ENCODE measurements at places on chromosomes 16 and 17.

- no peak for DNase-seq
Measured at GRCh38 chr16:14284930-14285512, 213.9 kb downstream of the MRTFB start.

DNA sequence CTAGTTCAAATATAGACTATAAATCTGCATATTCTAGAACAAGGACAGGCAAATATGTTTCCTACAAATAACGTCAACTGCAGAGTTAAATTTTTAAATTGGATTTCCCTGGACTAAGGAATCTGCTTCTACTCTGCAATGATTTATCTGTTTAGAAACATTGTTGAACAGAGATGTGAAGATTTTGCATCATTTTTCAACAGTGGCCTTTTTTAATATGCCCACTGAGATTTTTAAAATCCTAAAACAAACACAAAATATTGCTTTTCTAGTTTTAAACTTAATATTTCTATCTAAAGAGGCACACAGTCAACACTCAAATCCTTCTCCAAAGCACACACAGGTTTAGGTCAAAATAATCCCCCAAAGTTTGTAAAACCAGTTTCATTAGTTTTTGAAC lies 23.7 kb upstream of the PMP22 start:
- DNase-seq, result no peak

DNA sequence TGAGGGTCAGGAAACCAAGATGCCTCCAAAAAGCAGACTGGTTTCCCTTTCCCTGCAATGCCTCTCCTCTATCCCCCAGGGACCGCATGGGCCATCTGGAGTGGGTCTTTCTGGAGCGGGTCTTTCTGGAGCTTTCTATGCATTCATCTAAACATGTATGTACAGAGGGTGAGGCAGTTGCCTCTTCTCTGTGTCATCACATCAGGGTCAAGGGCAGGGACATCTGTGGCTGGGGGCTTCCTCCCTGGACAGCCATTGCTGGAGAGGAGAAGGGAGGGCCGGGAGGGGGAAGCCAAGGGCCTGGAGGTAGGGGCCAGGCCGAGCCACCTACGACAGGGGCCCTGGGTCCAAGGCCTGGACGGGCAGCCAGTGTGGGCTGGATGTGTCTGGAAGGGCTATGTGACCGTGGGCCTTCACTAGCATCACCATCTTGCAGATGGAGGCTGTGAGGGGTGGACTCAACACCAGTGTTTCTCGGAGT lies 840 bp downstream of the ADCY7 start:
- no peak for DNase-seq

GRCh38 chr16:19968891-19969683 lies 84.4 kb upstream of the GPRC5B start:
- DNase-seq, result no peak

- no peak for DNase-seq
Measured at GRCh38 chr17:74455025-74455545, 11.3 kb upstream of the CD300A start.

GRCh38 chr16:68776821-68777485 lies 39.9 kb downstream of the CDH1 start:
- no peak for DNase-seq

DNA sequence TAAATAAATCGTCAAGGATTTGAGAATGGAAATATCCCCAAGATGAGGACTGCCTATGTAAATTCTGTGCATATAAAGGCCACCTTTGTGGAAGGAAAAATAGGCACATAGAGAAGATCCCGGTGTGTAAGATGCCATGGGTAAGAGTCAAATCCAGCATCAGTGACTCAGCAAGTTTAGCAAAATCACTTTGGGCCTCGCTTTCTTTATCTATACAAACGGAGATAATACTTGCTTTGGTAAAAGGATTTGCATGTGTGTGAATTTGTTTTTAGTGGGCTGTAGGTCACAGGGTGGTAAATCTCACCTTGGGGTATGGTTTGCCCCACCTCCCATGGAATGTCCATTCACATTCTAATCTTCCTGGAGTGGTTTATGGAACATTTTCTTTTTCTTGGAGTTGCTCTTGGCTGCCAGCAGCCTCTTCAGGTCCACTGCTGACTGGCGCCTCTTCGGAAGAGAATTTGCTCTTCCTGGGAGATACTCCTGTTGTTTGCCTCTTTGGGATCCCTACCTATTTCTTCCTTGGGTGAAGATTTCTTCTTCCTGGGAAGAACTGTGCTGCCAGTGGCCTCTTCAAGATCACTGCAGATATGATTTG lies 587.6 kb downstream of the CDH11 start:
- no peak for DNase-seq

- DNase-seq, result no peak
Measured at GRCh38 chr16:11615748-11616447, 29.2 kb upstream of the LITAF start.

DNA sequence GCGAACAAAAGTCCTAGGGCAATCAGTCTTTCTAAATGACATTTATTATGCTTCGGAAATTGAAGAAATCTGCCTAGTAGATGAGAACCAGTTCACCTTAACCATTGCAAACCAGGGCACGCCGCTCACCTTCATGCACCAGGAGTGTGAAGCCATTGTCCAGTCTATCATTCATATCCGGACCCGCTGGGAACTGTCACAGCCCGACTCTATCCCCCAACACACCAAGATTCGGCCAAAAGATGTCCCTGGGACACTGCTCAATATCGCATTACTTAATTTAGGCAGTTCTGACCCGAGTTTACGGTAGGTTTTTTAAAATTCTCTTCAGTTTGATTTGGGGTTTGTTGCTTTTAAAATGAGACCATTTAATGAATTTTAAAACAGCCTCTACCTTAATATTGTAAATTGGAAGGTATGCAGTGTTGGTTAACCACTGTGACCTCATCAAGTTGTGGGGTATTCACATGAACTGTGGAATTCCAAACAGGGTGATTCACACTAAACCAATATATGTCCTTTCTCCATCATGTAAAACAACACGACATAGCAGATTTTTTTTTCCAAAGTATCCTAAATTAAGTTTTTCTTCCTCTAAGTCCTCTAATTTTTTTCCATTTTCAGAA lies 6.2 kb upstream of the EVI2A start:
- no peak for DNase-seq

DNA sequence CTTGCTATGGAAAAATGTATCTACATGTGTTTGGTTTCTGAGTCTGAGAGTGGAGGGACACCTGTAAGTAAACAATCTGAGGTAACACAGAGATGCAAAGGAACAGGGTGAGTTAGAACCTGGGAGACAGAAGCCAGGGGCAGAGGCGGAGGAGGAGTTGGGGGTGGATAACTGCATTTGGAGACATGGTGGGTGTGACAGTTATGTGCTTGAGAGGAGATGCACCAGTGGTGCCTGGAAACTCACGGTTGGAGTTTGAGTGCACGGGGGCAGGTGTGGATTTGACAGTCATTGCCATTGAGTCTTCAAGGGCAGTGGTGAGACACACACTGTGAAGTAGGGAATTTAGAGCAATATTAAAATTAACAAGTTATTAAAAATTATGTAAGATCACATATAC lies 6.5 kb downstream of the NUP93 start:
- DNase-seq, result no peak

DNA sequence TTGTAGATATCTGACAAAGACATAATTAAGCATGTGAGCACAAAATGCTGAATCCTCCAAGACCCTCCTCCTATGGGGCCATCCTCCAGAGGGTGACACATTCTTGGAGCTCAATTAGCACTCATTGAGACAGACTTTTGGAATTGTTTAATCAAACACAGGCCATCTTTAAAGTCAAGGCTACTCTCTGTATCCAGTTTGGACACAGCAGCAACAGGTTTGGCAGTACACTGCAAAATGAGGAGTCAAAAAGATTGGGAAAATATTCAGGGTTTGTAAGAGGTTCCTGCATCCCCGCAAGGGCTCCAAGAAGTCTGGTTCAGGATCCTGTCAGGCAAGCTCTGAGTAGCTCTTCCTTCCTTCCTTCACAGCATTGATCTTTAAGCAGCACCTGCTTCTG lies 1.3 kb downstream of the ITFG1 start:
- DNase-seq, result no peak

- no peak for DNase-seq
Measured at GRCh38 chr17:32910769-32911168, 17.2 kb upstream of the TMEM98 start.

- no peak for DNase-seq
Measured at GRCh38 chr17:41002814-41003213, 3.1 kb upstream of the KRTAP3-2 start.
